ENCODE measurements at places on chromosomes 3 and 15. TPM values are rescaled to one million over a fixed set of nuclear protein-coding genes. Genes with fewer than 3 reads are reported as not detected.

DNA sequence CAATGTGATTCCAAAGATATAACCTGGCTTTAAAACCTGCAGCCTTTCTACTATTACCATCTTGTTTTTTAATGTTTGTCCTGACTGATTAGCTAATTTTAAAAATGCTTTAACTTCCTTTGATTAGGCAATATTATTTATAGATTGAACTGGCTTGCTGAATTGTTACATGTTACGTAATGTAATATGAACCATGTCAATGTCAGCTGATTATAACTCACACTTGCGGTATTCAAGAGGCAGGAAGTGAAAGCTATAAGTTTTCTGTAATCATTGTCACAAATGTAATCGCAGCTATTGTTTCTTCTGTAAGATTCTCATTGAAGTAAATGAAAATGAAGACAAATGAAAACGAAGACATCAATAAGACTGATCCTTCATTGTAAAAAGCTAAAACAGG lies 146.8 kb downstream of the ROBO2 start:
- no peak for DNase-seq

DNA sequence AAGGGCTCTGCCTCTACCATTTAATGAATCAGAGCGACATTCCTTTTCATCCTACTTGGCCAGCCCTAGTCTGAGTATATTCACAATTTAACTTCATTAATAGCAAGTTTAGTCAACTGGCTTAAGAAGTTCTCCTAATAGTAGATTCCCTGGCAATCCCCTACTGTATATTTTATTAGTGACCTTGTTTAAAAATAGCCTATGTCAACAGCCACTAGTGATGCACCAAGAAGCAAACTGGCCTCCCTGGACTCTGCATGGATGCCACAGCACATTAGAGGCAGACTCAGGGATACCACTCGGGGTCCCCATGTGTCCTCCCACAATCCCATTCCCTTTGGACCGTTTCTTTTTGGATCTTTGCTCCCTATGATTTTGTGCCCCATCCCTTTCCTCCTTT lies 83.6 kb downstream of the THSD4 start:
- no peak for DNase-seq

DNA sequence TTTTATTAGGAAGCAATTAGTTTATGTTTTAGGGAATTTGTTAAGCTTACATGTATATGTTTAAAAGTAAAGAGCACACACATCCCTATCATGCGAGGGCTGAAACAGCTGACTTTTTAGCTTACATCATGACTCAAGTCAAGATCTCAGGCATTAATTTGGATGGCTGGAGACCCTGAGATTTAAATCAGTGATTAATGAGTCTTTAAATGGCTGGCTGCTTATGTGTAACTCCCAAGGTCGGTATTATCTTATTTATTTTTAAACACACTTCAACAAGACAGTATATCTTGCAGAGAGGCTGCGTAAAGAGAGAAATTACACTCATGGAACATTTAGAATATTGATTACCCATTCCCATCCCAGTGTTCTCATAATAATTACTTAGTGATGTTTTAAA lies 169.4 kb downstream of the KBTBD8 start:
- DNase-seq: no peak

ATP13A3 gene
- 28.2 TPM for polyA plus RNA-seq

GRCh38 chr15:69232144-69232543 lies 66.6 kb upstream of the PAQR5 start:
- no peak for DNase-seq

NME9 gene
- 0.09 TPM for polyA plus RNA-seq

ADCY5 gene
- polyA plus RNA-seq: 90.4 TPM

GRCh38 chr3:81503026-81503425 lies 258.4 kb downstream of the GBE1 start:
- no peak for DNase-seq

DNA sequence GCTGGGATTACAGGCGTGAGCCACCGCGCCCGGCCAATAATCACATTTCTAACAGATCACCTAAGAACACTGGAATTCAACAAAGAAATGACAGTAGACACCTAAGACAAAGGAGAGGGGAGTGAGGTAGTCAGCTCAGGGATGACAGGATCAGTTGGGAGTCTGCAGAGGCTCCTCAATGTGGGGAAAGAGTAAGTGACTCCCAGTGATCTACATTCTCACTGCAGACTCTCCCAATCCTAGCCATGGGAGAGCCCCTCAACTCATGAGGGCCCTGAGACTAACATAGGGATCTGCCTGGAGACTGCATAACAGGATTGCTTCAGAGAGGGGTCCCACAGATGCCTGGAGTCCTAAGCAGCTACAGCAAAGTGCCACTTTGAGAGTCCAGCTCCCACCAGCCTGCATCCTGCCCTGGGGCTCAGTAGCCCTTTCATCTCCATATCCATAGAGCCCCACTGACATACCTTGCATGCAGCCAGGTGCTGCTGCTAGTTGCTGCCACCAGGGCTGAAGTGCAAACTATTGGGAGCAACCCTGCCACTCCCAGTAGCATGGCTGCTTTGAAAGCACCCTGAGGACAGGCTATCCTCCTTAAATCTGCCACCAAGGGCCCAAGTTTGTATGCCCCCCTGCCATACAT lies 21.8 kb upstream of the PFN2 start:
- DNase-seq: no peak

- DNase-seq: no peak
Measured at GRCh38 chr15:35293353-35294130, 208.4 kb upstream of the NANOGP8 start.

DNA sequence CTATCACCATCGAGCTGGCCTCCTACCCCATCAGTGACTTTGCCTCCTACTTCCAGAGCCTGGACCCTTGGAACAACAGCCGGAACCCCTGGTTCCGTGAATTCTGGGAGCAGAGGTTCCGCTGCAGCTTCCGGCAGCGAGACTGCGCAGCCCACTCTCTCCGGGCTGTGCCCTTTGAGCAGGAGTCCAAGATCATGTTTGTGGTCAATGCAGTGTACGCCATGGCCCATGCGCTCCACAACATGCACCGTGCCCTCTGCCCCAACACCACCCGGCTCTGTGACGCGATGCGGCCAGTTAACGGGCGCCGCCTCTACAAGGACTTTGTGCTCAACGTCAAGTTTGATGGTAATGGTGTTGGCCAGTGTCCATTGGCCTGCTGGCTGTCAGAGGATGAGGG lies 6.1 kb downstream of the GRM2 start:
- no peak for DNase-seq

DNA sequence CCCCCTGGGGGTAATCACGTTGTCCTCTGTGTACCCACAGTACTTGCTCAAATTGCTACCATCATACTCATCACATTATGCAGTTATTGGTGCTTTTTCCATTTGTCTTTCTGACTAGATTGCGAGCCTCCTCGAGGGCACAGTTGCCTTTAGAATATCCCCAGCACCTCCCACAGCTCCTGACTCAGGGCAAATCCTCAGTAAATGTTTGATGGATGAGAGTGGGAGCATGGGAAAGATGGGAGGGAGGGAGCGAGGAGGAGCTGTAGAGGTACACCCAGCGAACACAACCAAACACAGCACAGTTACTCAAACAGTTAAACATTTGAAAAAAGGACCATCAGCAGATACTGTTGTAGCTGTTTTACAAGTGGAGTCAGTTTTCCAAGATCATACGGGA lies 27.9 kb downstream of the SIDT1 start:
- DNase-seq: no peak

- DNase-seq: no peak
Measured at GRCh38 chr3:187310954-187311470, 19.5 kb upstream of the MASP1 start.

DNA sequence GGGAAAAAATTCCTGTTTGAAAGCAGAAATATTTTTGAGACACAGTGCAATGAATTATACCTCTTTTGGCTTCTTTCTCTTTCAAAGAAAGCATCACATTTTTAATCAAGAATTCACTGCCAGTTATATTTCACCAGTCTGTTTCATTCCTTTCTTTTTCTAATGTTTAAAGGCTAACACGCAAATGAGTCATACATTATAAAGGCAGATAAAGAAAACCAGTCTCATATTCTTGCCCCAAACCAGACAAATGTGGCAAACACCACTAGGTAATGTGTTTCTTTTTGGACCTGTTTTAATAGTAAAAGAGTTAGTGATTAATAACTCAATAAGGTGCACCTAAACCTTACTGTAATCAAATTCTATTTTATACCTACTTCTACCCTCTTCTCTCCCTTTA lies 83.8 kb downstream of the PLOD2 start:
- DNase-seq: no peak

GRCh38 chr15:83565553-83566159 lies 88.3 kb upstream of the ADAMTSL3 start:
- no peak for DNase-seq

GRCh38 chr3:133254716-133255115 lies 145.1 kb upstream of the BFSP2 start:
- DNase-seq: no peak

DNA sequence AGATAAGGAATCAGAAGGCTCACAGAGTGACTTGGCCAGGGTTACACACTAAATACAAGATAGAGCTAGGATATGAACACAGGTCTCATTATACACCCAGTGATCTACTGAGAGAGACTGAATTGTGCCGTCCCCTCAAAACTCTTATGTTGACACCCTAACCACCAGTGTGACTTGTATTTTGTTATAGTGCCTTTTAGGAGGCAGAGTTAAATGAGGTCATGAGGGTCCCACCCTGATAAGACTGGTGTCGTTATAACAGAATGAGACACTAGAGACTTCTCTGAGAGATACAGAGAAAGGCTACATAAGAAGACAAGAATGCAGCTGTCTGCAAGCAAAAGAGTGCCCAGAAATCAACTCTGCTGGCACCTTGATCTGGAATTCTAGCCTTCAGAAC lies 12.6 kb downstream of the KPNA1 start:
- DNase-seq: no peak

SUCNR1 gene
- polyA plus RNA-seq: 0.45 TPM

PLSCR2 gene
- polyA plus RNA-seq: not detected

GRCh38 chr3:154758109-154758868 lies 321.8 kb upstream of the MME start:
- no peak for DNase-seq

GRCh38 chr3:50525987-50526386 lies 22.6 kb upstream of the CACNA2D2 start:
- peak; percentile 70 for DNase-seq

- peak; percentile 95 for DNase-seq
Measured at GRCh38 chr3:195914648-195915473, 6.5 kb upstream of the TNK2 start.

WDR93 gene
- 0.05 TPM for polyA plus RNA-seq

DNA sequence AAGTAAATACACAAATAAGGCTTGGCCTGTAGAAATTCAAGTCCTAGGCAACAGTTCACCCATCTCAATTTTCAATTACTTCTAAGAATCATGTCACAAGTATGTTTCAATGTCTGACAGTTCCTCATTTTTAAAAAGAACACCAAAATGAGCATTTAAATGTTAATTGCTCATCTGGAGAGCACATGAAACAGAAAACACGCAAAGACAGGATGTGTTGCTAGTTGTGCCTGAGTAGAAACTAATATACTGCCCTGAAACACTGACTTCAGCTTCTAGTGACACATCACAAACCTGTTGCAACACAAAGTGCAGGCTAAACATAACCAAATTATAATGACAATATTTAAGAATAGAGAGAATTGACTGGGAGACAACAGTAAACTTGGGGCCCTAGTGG lies 167.3 kb upstream of the THBS1 start:
- no peak for DNase-seq
